ENCODE measurements at places on chromosomes 1 and 21.

GRCh38 chr21:36247316-36248010 lies 72.5 kb upstream of the MORC3 start:
- no peak for DNase-seq

DNA sequence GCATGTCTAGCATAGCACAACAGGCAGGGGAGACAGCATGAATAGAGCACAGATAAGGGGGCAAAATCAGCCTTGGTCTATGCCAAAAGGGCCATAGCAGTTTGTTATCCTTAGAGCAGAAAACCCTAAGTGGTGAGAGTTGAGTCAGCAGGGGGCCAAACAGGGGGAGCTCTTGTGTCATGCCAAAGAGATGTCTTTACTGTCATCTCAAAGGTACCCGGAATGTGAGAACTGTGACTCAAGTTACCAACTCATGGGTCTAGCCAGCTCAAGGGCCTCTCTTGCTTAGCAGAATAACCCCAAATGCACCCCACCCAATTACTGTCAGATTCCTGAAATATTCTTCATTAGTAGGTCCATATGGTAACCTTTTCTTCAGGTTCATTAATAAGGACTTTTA lies 45.9 kb upstream of the NRDC start:
- peak; percentile 78 for DNase-seq

GRCh38 chr1:9294405-9294773 lies 1.7 kb downstream of the SPSB1 start:
- DNase-seq: peak; percentile 37

- DNase-seq: no peak
Observed at GRCh38 chr1:52795464-52795863, 47.1 kb upstream of the ZYG11A start.

- DNase-seq: no peak
Observed at GRCh38 chr1:45499415-45499769, 481 bp downstream of the CCDC163 start.

DNA sequence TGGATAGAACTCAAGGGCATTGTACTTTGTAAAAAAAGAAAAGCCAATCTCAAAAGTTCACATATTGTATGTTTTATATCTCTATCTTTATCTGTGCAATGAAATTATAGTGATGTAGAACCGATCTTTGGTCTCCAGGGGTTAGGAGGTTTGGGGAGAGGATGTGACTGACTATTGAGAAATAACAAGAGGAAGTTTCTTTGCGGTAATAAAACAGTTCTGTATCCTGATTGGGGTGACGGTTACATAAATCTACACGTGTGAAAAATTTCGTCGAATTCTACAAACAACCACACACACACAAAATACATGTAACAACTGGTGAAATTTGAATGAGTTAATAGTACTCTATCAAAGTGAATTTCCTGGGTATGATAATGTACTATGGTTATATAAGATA lies 10.6 kb upstream of the OR2T33 start:
- DNase-seq: no peak

- DNase-seq: peak; percentile 68
Observed at GRCh38 chr1:159786966-159787365, 6.2 kb downstream of the DUSP23 start.

- DNase-seq: no peak
Observed at GRCh38 chr21:14040386-14040785, 170.4 kb downstream of the LIPI start.

DNA sequence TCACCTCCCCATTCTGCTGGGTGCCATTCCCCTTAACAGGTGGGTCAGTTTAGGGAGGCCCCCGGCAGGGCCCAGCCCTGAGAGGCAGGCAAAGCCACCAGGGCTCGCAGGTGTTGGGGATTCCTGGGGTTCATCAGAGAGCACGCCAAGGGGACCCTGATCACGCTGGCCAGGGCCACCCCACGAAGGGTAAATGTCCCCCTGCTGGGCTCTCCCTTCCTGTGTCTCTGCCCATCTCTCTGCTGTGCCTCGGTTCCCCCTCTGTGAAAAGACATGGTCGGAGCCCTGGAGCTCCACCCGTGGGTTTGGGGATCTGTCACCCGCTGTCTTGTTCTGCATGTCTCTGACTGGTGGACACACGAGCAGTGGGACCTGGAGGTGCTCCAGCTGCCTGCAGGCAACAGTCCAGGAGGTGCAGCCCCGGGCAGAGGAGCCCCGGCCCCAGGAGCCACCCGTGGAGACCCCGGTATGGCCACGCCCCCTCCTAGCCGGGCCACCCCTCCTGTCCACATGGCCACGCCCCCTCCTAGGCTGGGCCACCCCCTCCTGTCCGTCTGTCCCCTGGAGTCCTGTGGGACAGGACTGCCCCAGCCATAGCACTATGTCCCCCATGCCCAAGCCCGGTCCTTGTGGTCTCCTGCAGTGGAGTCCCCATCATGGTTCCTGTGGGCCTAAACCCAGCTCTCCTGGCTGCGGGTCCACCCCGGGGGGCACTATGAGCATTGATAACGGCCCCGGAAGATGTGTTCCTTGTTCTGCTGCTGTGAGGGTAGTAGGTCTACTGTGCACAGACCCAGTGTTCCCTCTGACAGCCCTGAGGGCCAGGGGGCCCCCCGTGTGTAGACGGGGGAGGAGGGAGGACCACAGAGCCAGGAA lies 6.5 kb downstream of the AIRE start:
- no peak for DNase-seq

- peak; percentile 21 for DNase-seq
Observed at GRCh38 chr1:88655685-88656299, 28.3 kb upstream of the PKN2 start.

DNA sequence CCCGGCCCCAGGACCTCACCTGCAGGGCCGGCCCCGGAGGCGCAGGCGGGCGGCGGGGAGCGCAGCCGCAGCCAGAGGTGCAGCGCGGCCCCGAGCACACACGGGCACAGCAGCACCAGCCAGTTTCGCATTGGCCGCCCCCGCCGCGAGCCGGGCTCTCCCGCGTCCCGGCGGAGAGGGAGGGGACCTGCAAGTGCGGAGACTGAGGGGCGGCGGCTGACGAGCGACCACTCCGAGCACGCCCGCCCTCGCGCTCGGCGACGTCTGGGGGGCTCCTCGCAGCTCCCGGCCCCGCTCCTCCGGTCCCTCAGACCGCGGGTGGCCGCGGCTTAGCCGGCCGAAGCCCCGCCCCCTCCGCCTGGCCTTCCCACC lies at the start of gene B3GALNT2:
Gene B3GALNT2 (minus strand): TSS at position 331 of the 372 bp plus-strand sequence. CDS start 200 bp downstream, at position 131.
- no peak for DNase-seq

DNA sequence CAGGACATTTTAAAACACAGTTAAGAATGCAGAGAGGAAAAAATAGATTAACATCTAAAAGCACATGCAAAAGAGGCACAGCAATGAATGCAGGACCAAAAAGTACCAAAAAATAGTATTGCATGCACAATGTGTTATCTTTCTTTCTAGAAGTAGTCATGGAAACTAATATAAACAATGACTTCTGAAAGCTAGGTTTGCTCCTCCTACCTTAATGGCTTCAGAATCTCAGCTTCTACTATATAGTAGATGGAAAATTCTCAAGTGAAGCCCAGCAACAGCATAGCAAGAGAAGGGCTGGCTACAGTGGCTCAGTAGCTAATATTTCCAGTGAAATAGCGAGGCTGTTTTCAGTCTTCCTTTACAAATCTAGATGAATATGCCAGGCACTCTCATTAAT lies 125.1 kb downstream of the CRB1 start:
- no peak for DNase-seq

GRCh38 chr1:107990606-107991005 lies 25.6 kb upstream of the VAV3 start:
- DNase-seq: no peak

GRCh38 chr1:59128784-59129227 lies 168.1 kb upstream of the FGGY start:
- DNase-seq: peak; percentile 78

DNA sequence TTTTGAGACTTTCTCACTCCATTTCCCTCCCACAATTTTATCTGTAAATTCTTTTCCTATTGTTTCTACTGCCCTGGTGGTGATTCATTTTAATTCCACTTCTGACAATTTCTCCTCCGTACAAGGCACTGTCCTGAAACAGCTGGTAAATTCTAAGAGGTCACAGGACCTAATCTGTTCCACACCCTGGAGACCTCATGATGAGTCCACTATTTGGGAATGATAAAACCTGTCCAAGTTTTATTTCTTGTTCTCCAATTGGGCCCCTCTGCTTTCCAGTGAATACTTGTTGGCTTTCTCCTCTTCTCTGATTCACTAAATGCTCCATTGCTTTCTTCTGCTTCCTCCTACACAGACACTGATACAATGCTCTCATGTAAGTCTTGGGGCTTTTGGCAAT lies 343.1 kb upstream of the DUSP10 start:
- DNase-seq: peak; percentile 79

DNA sequence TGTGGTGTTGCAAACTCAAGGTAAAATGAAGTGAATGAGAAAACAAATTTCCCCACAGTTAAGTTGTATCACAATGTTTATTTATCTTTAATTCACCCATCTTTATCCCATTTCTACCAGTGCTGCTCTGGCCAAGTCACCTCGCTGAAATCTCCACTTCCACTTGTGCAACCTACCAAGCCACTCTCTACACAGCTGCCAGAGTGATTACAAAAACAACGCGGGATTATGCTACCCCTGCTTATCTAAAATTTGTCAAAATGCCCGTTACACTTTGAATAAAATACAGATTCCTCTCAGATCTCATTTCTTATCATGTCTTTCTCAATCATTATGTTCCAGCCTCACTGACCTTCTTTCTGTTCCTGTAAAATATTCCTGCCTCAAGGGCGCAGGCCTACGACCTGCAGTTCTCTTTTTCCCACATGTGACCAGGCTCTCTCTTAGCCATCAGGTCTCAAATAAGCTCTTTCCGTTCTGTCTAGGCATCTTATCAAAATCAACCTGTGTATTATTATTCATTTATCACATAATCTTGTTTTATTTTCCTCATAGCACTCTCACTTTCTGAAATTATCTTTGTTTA lies 95.6 kb downstream of the NTMT2 start:
- DNase-seq: no peak

GRCh38 chr1:179816196-179816960 lies 61.2 kb downstream of the TOR1AIP2 start:
- no peak for DNase-seq

DNA sequence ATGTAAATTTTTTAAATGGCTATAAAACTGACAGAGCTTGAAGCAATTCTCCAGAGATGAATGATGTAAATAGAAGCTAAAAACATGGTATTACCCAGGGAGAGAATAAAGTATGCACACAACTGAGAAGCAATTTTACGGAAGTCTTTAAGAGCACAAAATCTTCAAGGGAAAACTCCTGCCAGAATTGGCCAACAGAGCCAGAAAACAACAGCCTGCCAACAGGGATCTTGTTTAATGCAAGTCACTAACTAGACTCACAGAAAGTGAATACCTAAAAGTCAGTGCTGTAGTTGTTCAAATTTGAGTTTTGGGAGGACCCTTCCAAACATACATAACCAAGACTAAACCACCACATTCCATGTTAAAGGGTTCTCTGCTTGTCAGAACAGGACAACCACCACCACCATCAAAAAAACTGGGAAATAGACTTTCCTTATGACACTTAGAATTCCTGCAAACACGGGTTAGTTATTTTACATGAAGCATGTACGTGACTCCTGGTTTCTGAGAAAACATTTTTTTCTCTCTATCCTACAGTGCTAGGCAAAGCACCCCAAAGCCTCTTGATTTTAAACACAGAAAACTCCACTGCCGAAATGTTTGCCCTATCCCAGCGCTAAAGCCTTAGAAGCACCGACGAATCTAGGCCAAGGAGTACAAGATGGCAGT lies 1.6 kb downstream of the EPS15 start:
- peak; percentile 8 for DNase-seq

GRCh38 chr1:214551436-214552173 lies at the start of gene PTPN14:
PTPN14 (minus strand) TSS chr1:214551602; CDS start chr1:214464803, 86,799 bp downstream.
- DNase-seq: peak; percentile 97

Data from AG20443 (cell line).